ENCODE measurements at places on chromosomes 7 and 10.

GRCh38 chr7:24971333-24972165, 8.4 kb downstream of the OSBPL3 start:
- DNase-seq: no peak

- no peak for DNase-seq
Observed at GRCh38 chr7:100802951-100803350, 24.4 kb downstream of the EPHB4 start.

DNA sequence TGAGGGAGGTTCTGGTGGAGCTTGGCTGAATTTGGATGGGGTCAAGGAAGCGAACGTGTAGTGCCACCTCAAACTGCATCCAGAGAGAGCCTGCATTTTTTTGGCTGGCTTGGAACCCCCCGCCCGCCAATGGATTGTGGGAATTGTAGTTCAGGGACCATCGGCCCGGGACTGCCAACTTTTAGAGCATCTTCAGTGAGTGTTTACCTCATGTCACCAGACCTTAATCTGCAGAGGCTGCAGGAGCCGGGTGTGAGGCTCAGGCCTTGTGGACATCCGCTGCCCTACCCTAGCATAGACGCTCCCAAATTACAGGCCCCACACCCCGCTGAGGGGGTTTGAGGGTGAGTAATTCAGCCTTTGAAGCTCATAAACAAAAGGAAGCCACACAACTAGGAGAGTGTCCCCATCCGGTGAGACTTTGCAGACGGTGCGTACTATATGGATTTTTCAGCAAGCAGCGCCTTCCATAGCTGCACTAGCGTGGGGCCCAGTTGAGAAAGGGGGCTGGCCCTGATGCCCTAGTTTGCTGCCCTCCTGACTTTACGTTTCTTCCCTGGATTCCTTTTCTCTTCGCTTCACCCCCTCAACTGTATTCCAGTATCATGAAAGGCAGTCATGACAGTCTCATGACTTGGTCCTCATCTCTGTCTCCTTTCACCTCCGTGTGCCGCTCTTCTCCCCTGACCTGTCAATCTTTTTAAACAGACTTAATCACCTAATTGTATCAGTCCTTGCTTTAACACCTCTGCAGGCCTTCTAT, 717 bp downstream of the CNPY4 start:
- peak; percentile 49 for DNase-seq

DNA sequence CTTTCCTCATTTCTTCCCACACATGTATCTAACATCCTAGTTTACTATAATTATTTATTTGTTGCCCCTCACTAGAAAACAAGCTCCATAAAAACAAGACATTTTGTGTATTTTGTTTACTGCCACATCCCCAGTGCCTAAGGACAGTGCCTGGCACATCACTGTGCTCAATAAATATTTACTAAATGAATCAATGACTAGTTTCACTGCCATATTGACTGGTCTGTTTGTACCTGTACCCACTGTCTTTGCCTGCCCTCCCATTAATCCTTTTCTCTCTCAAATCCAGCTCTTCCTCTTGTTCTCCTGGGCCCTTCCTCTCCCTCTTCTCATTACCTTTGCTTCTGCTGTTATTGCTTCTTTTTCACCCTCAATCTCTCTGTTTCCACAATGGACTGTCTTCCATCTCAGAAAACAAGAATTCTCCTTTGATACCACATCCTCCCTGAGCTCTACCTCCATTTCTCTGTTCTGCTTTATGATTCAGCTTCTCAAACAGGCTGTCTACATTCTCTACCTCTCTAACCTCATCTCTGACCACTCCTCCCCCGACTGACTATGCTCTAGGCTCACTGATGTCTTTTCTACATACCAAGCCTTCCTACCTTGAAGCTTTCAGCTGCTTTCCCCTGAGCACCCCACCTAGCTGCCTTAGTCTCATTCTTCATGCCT, 8.3 kb upstream of the FAM133B start:
- DNase-seq: no peak

DNA sequence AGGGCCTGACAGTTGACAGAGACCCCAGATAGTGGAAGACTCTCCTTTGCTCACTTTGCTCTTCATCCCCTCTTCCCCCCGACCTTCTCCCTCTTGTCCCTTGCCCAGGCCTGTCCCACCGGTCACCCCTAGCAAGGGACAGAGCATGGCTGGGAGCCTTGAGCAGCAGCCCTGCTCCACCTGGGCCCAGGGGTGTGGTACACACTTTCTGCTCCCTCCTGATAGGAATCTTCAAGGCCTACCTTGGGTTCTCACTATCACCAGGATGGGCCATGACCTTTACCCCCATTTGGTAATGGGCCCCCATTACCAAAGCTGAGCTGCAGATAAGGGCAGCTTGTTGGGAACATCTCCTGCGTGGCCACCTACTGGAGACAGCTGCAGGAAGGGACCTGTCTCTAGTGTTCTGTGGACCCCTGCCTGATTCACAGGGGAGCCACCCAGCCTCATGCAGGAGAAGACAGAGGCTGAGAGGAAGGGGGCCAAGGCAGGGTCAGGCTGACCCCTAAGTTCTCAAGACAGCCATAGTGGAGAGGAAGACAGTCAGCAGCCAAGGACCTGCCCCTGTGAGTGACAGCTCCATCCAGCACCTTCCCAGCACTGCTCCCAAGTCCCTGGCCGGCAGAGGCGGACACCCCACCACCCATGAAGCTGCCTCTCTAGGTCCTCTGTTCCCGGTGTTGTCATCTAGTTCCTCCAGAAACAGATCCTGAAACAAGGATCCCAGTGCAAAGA, 913 bp upstream of the NPC1L1 start:
- no peak for DNase-seq

DNA sequence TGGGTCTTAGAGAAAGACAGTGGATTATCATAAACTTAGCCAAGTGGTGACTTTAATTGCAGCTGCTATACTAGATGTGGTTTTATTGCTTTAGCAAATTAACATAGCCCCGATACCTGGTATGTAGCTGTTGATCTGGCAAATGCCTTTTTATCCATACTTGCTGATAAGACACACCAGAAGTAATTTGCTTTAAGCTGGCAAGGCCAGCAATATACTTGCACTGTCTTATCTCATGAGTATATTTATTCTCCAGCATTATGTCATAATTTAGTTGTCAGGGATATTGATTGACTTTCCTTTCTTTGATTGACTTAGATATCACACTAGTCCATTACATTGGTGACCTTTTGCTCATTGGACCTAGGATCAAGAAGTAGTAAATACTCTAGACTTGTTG, 12.8 kb downstream of the TMEM229A start:
- DNase-seq: no peak

- DNase-seq: no peak
Observed at GRCh38 chr7:122329145-122329802, 24.7 kb upstream of the FEZF1 start.

DNA sequence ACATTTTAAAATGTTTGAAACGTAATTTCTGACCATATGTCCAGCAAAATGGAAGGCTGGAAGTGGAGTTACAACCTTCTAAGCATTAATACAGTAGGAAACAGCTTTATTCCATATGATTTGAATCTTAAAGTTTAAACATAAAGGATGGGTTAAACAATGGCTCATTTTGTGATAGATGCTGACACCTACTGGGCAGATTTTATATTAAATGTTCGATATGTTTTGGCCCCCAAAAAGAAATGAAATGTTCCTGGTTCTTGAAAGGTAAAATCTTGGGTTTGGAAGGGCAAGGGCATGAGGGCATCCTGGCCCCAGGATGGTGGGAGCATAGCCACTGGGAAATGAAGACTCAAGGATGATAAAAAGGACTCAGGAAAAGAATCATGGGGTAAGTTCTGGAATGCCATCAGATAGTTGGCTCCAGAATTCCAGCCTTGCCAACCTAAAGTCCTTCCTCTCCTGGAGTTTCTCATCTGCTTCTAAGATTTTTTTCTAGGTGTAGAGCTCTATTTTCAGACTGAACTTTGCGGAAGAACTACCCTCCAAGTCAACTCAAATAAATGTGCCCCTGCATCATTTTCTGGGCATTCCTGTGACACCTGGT, 34.6 kb upstream of the SLC35G1 start:
- no peak for DNase-seq
